Activated CD8-positive, alpha-beta memory T cell treated with anti-CD3 and anti-CD28 coated beads, Interleukin-2, amount 50 U/mL, for 4 hours (primary cell): ENCODE measurements at places on chromosomes 1 and 21.

GRCh38 chr1:103108376-103109150 is at the start of gene COL11A1:
Gene COL11A1, minus strand, starts transcription at chr1:103108522. Its CDS starts 344 bp downstream, at chr1:103108178.
- DNase-seq = no peak

- DNase-seq = no peak
Observed at GRCh38 chr21:38334866-38335265, 78.1 kb downstream of the KCNJ15 start.

- DNase-seq = no peak
Observed at GRCh38 chr1:34362949-34363348, 186.2 kb downstream of the C1orf94 start.

- DNase-seq = no peak
Observed at GRCh38 chr1:180386745-180387367, 115.5 kb downstream of the ACBD6 start.

GRCh38 chr1:75539230-75540116 is 71.4 kb downstream of the SLC44A5 start:
- DNase-seq = no peak

DNA sequence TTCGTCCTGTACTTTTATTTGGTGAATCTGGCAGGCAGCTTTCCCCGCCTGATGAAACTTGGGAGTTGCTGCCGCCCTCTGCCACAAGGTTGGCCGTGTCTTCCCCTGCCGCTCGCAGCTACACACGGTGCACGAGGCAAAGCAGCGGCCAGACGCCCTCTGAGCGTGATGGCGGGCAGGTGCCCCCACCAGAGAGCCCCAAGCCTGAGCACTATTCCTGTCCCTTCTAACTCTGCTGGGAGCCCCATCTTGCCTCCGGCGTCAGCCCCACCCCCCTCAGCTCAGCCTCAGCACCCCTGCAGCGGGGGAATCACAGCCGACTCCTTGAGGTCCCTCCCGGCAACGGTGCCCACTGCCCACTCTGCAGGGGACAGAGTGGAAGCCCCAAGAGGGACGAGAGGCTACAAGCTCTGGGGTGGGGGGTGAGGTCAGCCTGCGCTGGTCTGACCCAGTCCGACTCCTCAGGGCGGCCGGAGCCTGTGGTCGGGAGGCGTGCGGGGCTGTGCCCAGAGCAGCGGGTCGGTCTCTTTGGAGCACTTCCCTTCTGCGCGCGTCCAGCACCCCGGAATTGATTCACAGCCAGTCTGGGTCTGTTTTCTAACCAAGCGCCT is 41.3 kb downstream of the RIPK4 start:
- DNase-seq = no peak

- no peak for DNase-seq
Observed at GRCh38 chr1:169957884-169958283, 64.2 kb upstream of the SCYL3 start.

DNA sequence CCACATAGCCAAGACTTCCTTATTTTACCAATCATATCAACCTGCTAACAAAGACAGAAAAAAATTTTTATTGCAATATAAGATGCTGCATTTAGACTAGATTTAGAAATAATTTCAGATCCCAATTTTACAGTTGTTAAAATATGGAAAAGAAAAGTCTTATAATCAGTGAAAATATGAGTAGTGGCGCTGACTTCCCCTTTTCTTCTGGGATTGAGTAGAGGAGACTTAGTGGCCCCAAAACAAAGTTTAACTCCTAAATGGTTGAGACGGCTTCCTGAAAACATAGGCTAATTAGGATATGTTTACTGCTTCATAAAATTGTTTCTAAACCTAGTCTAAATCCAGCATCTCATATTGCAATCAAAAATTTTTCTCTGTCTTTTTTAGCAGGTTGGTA is 68.4 kb downstream of the RAB3GAP2 start:
- no peak for DNase-seq

GRCh38 chr1:121408354-121408753 is 223.6 kb downstream of the SRGAP2C start:
- no peak for DNase-seq

DNA sequence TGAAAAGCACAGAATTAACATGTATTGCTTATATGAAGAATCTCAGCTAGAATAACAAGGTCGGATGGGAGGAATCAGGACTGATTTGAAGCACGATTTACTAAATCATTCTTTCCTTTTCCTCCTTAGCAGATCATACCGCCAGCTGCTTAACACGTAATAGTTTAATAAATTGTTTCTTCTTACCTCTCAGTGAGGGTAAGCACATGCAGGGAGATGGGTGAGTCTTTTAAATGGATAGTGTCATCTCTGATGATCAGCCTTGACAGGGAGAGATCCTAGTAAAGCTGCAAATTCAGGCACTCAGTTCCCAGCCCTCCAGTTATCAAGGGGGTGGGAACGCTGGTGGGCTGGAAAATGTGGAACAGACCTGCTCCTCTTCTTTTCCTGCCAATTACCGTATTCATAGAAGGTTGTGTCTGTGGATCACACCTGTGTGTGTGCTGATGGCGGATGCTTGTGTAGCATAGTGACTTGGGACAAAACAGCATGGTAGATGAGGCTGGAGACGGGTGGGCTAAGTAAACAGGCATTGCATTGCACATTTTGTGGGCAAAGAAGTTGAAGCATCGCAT is 30.7 kb downstream of the NTPCR start:
- DNase-seq = no peak

GRCh38 chr1:20080441-20081352 is 10.7 kb downstream of the PLA2G5 start:
- no peak for DNase-seq

DNA sequence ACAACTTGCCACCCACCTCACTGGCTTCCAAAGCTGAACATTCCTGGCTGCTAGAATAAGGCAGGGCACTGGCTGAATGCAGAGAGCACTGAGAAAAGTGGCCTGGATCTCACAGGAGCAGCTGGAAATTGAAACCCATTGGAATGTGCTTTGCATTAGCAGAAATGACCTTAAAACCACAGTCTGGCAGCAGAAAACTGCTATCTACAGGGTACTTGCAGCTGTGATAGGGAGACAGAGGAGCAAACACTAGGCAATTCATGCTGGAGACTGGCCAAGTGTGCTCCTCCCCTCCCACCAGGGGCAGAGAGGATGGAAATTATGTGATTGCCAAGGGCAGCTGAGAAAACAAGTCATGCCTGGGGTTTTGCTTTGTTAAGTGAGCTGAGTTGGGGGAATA is 47.2 kb downstream of the HSD3B1 start:
- DNase-seq = no peak

GRCh38 chr1:101005183-101005582 is 20.4 kb downstream of the DPH5 start:
- DNase-seq = no peak

DNA sequence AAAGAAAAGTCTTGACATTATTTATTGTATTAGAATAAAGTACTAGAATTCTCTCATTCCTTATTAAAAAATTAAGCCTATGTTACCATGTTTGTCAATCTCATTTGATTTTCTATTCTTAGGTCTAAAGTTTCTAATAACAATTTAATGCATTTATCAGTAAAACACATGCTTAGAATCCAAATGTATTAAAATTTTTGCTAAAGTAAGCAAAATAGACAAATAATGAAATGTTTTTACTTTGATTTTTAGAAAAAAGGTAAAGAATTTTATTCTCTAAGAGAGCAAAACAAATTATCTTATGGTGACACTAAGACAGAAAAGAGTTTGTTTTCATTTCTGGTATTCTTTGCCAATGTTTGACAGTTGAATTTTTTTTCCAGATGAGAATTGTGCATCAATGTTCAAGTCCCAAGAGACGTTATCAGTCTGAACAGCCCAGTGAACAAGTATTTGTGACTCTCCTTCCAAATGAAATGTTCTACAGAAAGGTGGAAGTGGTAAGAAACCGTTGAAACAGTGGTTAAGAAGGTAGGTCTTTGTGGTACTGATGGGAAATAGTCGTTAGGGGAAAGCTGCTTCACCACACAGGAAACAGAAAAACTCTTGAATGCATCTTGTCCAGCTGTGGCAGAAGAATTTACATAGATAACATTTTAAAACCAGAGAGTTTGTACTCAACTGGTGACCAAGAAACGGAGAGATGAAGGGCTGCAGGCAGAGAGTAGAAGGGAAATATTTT is 402.5 kb downstream of the PTPRC start:
- no peak for DNase-seq

GRCh38 chr1:82141390-82141789 is 340.7 kb downstream of the ADGRL2 start:
- DNase-seq = no peak

DNA sequence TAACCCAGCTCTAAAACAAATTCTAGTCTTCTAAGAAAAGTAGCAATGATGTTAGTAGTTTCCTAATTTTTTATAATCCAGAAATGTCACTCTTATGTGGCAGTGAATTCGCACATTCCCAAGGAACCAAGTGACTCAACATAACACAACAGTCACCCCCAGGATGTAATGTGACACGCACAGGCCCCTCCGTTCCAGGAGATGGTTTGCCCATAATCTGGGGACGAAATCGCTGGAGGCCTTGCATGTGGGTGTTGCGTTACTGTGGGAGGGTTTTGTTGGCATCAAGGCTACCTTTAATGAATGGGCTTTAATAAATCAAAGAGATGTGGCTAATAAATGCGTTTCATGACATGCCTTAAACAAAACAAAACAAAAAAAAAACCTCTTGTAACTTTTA is 50.9 kb downstream of the EVA1C start:
- no peak for DNase-seq

DNA sequence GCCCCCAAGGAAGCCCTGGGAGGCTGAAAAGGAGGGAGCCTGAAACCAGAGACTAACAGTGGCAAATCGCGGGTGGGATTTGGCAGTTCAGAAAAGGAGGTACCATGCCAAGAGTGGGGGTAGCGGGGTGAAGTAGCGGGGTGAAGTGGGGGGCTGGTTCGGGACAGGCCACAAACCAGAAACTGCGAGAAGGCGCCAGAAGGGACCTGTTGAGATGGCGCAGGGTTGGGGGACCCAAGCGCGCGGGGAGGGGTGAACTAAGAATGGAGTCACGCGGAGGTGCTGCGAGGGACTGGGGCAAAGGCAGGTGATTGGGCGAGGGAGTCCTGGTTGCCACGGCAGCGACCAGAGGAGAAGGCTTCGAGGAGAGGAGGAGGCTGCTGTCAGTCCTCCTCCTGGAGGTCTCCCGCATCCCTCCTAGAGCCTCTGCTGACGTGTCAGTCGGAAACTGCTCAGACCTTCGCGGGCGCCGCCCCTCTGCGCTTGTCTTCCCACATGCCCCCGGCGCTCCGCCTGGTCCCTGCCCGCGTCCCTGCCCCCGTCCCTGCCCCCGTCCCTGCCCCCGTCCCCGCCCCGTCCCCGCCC is 438 bp upstream of the MIA3 start:
- DNase-seq = peak; percentile 93
